ENCODE measurements at places on chromosomes 7 and 10.

DNA sequence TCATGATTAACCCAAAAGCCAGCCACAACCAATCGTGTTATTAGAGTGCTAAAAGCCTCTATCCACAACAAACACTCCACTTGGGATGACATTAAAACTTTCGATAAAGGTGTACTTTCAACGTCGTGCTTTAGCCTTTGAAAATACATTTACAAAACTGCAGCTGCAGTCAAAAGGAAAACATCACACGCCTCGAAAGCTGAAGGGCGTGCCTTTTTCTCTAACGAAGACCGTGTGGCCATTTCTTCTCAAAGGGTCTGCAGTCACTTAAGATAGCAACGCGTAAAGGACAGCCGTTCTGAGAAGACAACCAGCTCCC, 1.1 kb downstream of the ARHGAP12 start:
- DNase-seq, result no peak

DNA sequence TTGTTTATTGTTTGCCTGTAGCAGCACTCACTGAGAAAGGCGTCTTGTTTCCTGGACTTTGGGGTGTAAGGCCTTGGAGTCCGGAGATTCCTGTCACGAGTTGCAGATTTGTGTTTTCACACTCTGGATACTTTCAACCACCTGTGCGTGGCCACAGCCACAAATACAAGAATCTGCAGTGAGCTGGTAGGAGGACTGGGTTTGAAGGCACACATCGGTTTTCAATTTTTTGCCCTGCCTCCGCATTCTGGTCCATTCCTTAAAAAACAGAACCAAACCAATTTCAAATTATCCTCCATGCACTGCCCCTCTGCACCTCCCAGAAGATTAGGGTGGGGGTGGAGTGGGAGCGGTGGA, 619 bp downstream of the EXOC4 start:
- no peak for DNase-seq

DNA sequence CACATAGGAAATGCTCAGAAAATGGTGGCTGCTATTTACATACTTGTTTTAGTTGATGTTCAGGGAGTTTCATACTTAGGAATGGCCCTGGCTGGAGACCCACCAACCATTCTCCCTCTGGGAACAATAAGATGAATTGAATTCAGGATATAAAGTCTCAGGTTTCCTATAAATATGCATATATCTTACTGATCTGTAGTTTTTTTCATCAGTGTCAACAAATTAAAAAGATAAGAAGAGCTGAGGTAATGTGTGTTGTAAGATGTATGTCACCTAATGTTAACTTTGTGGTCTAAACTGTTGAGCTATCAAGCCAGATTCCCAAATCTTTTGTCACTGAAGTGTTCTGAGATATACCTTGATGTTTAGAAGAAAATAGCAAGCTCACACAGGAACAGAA, 457.5 kb downstream of the MAGI2 start:
- no peak for DNase-seq

- no peak for DNase-seq
Observed at GRCh38 chr10:100057948-100058347, 23.7 kb downstream of the CPN1 start.

DNA sequence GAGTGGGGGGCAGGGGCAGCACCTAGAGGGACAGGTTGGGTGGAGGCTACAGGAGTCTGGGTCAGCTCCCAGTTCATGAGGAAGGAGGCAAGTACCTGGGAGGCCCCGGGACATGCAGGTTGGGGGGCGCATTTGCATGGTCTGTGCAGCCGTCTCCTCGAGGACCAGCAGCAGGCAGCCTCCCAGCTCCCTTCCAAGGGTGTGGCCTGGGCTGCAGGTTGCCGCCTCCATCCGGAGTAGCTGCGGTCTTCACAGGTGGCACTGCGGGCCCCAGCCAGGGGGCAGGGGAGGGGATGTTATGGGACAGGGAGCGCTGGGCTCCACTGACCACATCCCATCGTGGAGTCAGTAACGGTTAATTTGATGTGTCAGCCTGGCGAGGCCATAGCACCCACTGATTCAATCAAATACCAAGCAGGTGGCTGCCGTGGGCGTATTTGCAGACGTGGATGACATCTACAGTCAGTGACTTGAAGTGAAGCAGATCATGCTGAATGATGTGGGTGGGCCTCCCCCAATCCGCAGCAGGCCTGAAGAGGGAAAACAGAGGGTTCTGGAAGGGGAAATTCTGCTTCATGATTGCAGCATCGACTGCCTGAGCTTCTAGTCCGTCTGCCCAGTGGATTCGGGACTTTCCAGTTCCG, 81.6 kb downstream of the PRKAG2 start:
- no peak for DNase-seq

- no peak for DNase-seq
Observed at GRCh38 chr7:159149488-159149887, 4.8 kb upstream of the VIPR2 start.

DNA sequence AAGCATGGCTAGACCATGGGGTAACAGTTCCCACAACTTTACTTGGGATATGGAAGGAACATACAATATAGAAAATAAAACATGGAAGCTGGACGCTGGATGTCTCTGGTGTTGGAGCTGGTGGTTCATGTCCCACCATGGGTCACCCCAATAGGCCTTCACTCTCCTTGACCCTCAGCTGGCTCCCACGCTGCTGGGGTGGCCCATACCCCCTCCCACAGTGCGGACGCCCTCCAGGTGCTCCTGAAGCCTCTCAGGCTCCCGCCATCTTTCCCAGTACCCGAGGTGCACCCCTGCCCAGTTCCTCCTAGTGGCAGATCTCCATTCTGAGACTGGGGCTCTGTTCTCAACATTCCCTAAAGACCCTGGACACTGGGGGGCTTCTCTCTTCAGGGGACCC, 5.8 kb upstream of the CPA1 start:
- DNase-seq, result no peak

- DNase-seq, result no peak
Observed at GRCh38 chr10:7411671-7412128, 866 bp upstream of the SFMBT2 start.

GRCh38 chr7:51645702-51646298, 329.2 kb upstream of the COBL start:
- no peak for DNase-seq

GRCh38 chr7:130902755-130903357, 168.8 kb upstream of the KLF14 start:
- DNase-seq, result no peak

GRCh38 chr10:131725581-131726069, 175.2 kb upstream of the PPP2R2D start:
- DNase-seq, result no peak

DNA sequence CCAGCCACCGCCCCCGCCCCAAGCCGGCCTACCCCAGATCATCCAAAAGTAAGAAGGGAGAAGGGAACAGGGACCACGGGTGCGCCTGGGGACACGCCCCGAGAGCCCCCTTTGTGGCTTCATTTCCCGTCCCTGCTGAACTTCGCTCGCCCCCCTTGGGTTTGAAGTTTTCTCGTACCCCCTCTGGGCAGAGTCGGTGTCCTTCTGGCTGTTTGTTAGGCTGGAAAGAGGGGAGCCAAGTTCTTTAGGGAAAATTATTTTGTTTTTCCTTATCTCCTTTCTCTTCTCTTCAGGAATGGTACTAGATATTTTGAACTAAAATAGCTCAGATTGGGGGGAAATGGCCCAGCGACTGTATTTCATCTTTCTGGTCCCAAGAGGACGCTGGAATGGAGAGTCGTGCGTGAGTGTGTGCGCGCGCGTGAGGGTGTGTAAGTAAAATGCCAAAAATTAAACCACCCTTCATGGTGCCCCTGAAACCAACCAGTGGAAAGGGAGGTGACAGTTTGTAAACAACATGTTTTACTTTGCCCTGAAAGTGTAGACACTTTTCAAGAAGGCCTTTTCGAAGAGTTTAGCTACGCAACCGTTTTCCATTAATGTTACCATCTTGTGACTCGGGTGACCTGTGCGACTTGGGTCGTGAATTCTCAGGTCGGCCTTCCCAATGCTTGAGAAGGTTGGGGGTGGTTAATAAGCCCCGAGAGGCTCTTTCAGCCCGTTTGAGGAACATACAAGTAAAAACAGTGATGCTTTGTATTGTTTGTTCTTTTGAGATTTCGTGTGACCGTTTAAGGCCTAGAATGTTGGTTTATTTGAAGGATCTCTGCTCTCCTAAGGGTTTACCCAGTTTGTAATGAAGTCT, 694 bp downstream of the RBM20 start:
- DNase-seq, result no peak

GRCh38 chr10:3702569-3702968, 82.4 kb downstream of the KLF6 start:
- no peak for DNase-seq

DNA sequence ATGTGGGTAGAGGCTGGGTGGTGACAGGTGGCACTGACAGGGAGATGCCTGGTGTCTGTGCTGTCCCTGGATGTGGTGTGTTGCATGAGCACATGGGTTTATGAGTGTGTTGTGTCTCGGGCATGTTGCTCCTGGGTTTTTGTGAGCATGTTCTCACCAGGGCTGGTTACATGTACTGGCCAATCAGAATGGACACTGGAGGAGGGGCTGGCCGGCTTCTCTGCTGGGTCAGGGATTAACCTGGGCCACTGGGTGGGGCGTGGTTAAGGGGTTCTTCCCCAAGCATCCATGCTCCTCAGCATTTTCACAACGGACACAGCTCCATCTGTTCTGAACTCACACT, 20.8 kb upstream of the VOPP1 start:
- no peak for DNase-seq

DNA sequence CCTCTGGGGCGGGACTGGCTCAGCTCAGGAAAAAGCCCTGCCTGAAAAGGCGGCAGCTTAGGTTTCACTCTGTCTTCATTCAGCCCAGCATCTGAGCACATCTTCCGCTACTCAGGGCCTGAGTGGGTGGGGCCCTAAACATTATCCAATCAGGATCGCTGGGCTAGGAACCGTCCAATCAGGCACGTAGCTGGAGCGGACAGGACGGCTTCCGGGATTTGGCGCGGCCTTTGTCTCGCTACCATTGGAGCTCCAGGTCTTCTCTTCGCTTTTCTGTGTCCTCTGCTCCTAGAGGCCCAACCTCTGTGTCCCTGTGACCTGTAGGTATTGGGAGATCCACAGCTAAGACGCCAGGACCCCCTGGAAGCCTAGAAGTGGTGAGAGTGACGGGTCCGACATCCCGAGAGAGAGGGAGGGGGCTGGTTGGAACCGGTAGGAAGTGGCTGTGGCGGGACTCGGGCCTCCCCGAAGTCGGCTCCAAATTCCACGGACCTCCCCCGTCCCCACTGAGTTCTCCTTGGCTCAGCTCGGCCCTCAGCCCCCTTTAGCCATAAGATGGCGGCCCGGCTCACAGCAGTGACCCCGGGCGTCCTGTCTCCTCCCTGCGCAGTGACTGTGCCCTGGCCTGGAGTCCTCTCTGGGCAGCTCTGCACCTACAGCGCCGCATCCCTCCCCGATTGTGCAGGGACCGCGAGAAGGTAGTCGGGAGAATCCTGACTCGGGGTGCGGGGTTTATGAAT, 99.1 kb downstream of the ZNF680 start:
- DNase-seq, result no peak

- DNase-seq, result no peak
Observed at GRCh38 chr10:131644289-131644688, 256.5 kb upstream of the PPP2R2D start.

DNA sequence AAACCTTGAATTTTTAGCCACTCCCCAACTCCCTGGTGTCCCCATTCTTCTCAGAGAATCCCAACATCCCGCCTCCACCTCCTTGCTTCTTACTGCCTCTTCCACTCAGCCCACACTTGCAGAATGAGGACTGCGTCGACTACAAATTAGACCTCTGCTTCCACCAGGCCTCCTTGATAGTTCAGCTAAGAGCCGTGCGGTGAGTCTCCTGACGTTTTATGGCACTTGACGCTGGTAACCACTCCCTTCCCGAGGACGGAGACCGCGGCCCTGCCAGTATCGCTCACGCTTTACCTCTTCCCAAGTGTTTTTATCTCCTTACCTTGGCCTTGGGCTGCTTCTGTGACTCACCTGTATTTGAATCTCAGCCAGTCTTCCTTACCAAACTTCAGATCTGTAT, 31.1 kb downstream of the RBM17 start:
- no peak for DNase-seq

- DNase-seq, result no peak
Observed at GRCh38 chr10:22464966-22465629, 119.8 kb downstream of the SPAG6 start.

GRCh38 chr7:26471306-26472075, 179.8 kb downstream of the SNX10 start:
- no peak for DNase-seq

All from NCI-H1092 (cell line).